ENCODE measurements at places on chromosomes 13 and 19. TPM values are rescaled to one million over a fixed set of nuclear protein-coding genes. Genes with fewer than 3 reads are reported as not detected.

GRCh38 chr13:45184693-45185092 is 16.2 kb downstream of the KCTD4 start:
- no peak overlapping the region for H3K27ac ChIP-seq
- H3K4me1 ChIP-seq = no peaks in the 10 kb centered on the region
- no peak for DNase-seq

KLF1 gene
- under 0.01 TPM for total RNA-seq

DNA sequence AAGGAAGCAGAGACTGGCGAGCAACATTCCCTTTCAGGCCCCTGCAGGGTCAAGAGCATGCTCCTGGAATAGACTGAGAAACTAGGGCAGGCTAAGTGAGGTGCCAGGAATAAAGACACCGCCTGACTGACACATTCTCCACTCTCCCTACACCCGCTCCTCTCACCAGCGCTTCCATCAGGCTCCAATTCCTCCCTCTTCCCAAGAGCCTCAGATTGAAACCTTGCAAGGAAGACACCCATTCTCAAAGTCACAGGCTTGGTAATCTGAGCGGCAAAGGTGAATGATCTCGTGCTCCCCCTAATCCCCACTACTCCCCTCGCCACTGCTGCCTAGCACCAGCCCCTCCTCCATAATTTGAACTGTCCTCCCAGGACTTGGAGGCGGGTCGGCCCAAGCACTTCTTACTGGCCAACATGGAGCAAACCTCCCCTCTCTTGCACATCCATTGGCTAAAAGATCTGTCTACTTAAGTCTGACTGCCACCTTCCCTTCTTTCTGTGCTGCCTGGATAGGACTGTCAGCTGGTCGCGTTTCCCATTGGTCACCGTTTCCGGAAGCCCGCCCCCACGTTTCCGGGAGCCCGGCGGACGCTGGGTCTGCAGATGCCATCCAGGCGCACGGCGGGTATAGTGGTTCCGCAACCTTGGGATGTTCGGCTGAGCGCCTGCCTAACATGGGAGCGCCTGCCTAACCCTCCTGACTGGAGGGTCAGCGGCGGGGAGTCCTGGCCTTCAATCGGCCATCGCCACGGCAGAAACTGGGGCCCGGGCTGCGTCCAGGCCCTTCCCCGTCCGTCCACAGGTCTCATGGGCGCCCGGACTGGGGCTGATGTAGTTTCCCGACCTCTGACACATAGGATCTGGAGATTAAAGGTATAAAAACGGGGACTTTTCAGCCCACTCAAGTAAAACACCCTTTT is 33.6 kb downstream of the ZNF383 start:
- H3K4me3 ChIP-seq = peak overlapping the region; percentile 74
- DNase-seq = peak; percentile 99
- no peaks in the 10 kb centered on the region for H3K27me3 ChIP-seq
- H3K36me3 ChIP-seq = no peaks in the 10 kb centered on the region
- no peak overlapping the region for H3K27ac ChIP-seq

GRCh38 chr13:66950666-66951065 is 279.5 kb downstream of the PCDH9 start:
- H3K27me3 ChIP-seq = no peaks in the 10 kb centered on the region
- H3K36me3 ChIP-seq = no peaks in the 10 kb centered on the region
- no peak overlapping the region for H3K27ac ChIP-seq
- no peaks in the 10 kb centered on the region for H3K4me1 ChIP-seq
- H3K4me3 ChIP-seq = no peak overlapping the region
- no peak for DNase-seq

DNA sequence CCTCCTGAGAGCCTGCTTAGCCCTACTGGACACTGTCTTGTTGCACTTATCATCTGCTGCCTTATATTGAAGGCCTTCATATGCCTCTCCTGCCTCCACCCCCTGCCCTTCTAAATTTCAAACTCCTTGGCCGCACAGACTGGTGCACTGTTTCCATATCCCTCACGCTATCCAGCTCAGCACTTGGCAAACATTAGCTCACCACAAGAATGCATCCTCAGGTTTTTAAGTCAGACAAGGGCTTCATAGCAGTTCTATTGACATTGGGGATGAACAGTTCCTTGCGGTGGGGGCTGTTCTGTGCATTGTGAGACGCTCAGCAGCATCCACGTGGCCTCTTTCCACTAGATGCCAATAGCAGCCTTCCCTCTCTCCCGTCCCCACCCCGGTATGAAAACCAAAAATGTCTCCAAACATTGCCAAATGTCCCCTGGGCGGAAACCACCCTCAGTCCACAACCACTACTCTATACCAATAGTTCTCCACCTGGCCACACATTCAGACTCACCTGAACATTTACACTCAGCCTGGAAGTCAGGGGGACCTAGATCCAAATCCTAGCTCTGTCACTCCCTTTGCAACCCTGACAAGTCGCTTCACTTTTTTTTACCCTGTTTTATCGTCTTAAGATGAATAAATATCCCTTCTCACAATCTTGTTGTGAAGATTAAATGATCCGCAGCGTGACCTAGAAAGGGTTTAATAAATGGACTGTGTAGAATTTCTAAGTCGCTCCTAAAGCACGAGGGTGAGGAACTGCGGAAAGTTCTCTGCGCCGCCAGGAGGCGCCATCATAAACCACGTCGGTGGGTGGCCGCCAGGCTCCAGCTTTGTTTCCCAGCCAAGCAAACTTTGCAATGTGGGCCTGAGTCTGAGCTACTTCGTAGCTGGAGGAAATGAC is 3.6 kb upstream of the CEACAM3 start:
- H3K27me3 ChIP-seq = no peaks in the 10 kb centered on the region
- H3K27ac ChIP-seq = no peak overlapping the region
- peak; percentile 37 for DNase-seq
- H3K4me3 ChIP-seq = no peak overlapping the region
- no peaks in the 10 kb centered on the region for H3K4me1 ChIP-seq

- no peaks in the 10 kb centered on the region for H3K36me3 ChIP-seq
- H3K4me1 ChIP-seq = peaks cover 9% of the 10 kb centered on the region
- DNase-seq = peak; percentile 45
- no peak overlapping the region for H3K27ac ChIP-seq
Measured at GRCh38 chr19:1935484-1936208, 5.3 kb upstream of the CSNK1G2 start.

GRCh38 chr19:30309905-30310601 is 62.1 kb upstream of the ZNF536 start:
- no peaks in the 10 kb centered on the region for H3K4me1 ChIP-seq
- H3K4me3 ChIP-seq = no peak overlapping the region
- H3K27ac ChIP-seq = no peak overlapping the region
- H3K27me3 ChIP-seq = no peaks in the 10 kb centered on the region

DNA sequence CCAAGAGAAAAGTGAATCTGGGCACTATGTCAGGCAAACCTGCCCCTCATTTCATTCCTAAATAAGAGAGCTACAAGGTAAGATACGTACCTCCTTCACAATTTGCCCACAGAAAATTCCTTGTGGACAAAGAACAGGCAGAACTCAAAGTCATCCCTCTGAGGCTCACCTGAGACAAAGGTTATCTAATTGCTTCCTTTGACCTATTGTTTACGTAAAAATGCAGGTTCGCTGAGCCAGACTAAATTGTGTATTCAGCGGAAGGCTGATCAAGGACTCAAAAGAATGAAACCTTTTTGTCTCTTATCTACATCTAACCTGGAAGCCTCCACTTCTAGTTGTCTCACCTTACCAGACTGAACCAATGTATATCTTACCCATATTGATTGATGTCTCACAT is 213.3 kb downstream of the POSTN start:
- no peak for DNase-seq
- no peaks in the 10 kb centered on the region for H3K36me3 ChIP-seq

- peaks cover 3% of the 10 kb centered on the region for H3K4me1 ChIP-seq
- H3K36me3 ChIP-seq = no peaks in the 10 kb centered on the region
- no peak for DNase-seq
- no peak within 1 kb of the TSS for H3K4me3 ChIP-seq
- H3K27me3 ChIP-seq = peaks cover 17% of the 10 kb centered on the region
Measured at GRCh38 chr19:7874076-7874896, at the start of gene PRR36. TSS of gene PRR36 (minus strand) at chr19:7874390. CDS start at chr19:7873689, 701 bp downstream.

FFAR1 gene
- not detected for total RNA-seq

U2AF2 gene
- total RNA-seq = 84.1 TPM

DNA sequence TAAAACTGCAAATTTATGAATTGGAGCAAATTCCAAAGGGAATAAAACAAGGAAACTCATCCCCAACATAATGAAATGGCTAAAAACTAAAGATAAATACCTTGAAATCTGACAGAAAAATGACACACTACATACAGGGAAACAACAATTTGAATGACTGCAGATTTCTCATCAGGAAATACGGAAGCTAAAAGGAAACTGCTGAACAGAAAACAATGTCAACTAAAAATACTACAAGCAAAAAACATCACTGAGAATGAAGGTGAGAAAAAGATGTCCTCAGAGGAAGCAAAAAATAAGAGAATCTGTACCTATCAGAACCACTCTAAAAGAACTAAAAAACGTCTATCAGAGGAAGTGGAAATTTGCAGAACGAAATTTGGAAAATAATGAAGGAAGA is 39.5 kb downstream of the ZSWIM9 start:
- H3K4me3 ChIP-seq = no peak overlapping the region
- H3K36me3 ChIP-seq = peaks cover 2% of the 10 kb centered on the region
- no peak overlapping the region for H3K27ac ChIP-seq

CYP4F8 gene
- not detected for total RNA-seq

C13orf46 gene
- 0.26 TPM for total RNA-seq

GRCh38 chr19:45376045-45376724 is 5.8 kb upstream of the ERCC2 start:
- H3K27ac ChIP-seq = peak overlapping the region; percentile 70
- no peak overlapping the region for H3K4me3 ChIP-seq
- H3K27me3 ChIP-seq = no peaks in the 10 kb centered on the region

RETN gene
- not detected for total RNA-seq

HIF3A gene
- 0.77 TPM for total RNA-seq

C1QTNF9 gene
- total RNA-seq = under 0.01 TPM

DNA sequence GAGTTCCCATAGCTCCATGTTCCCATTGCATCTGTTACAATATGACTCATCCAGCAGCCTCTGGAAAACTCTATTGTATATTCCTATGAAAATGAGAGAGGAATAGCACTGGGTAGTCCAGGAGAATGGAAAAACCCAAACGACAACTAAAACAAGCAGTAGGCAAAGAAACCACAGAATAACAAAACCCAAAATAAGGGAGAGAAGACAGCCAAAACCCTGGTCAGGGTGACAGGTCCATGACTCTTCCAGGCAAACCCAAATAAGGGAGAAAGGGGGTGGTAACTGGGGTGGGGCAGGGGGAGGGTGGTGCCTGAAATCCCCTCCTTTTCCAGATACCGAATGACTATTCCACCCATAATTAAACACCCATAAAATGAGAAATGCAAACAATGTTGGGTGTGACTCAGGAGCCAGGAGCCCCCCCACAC is 4.0 kb upstream of the ZNF8 start:
- no peaks in the 10 kb centered on the region for H3K4me1 ChIP-seq
- no peaks in the 10 kb centered on the region for H3K27me3 ChIP-seq
- no peak overlapping the region for H3K4me3 ChIP-seq
- DNase-seq = peak; percentile 65
- peaks cover 2% of the 10 kb centered on the region for H3K36me3 ChIP-seq

- peak overlapping the region; percentile 79 for H3K4me3 ChIP-seq
- H3K27ac ChIP-seq = peak overlapping the region; percentile 100
- peaks cover 8% of the 10 kb centered on the region for H3K36me3 ChIP-seq
- H3K27me3 ChIP-seq = no peaks in the 10 kb centered on the region
- peak; percentile 92 for DNase-seq
- peaks cover 12% of the 10 kb centered on the region for H3K4me1 ChIP-seq
Measured at GRCh38 chr19:58559275-58560006, 1.0 kb upstream of the UBE2M start.

CCNA1 gene
- not detected for total RNA-seq

- H3K27me3 ChIP-seq = no peaks in the 10 kb centered on the region
- H3K4me3 ChIP-seq = no peak overlapping the region
- H3K27ac ChIP-seq = no peak overlapping the region
- DNase-seq = no peak
Measured at GRCh38 chr13:67410645-67411044, 180.5 kb upstream of the PCDH9 start.

DNA sequence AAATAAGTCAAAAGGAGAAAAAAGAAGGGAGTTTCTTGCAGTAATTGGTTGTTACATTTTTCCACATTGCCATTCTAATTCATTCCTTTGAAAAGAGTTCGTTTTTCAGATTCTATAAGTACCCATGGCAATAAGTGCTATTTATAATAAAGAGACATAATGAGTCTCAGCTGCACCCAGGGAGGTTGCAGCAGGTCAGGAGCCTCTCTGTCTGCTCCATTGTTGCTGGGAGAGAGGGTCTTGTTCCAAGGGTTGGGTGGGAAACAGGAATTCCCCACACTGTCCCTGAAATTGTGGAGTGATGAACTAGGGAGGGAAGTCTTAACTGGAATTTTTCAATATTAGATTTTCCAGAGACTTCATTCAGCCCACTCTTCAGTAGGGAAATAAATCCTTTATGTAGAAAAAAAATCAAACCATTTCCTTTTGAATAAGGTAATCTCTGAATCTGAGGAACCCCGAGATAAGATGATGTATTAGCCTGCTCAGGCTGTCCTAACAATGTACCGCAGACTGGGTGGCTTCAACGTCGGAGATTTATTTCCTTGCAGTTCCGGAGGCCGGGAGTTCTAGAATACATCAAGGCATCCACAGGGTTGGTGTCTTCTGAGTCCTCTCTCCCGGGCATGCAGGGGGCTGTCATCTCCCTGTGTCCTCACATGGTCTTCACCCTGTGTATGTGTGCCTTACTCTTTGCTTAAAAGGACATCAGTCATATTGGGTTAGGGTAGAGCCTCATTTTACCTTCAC is 342.7 kb upstream of the TMTC4 start:
- no peak for DNase-seq
- H3K36me3 ChIP-seq = no peaks in the 10 kb centered on the region
- no peaks in the 10 kb centered on the region for H3K27me3 ChIP-seq
- no peak overlapping the region for H3K27ac ChIP-seq

GRCh38 chr19:43660971-43661360 is 9.0 kb downstream of the PLAUR start:
- H3K4me1 ChIP-seq = no peaks in the 10 kb centered on the region
- H3K27ac ChIP-seq = no peak overlapping the region
- no peak for DNase-seq
- no peaks in the 10 kb centered on the region for H3K27me3 ChIP-seq
- H3K4me3 ChIP-seq = no peak overlapping the region

EPS8L1 gene
- total RNA-seq = 0.51 TPM

ZNF285 gene
- 5.0 TPM for total RNA-seq

DNA sequence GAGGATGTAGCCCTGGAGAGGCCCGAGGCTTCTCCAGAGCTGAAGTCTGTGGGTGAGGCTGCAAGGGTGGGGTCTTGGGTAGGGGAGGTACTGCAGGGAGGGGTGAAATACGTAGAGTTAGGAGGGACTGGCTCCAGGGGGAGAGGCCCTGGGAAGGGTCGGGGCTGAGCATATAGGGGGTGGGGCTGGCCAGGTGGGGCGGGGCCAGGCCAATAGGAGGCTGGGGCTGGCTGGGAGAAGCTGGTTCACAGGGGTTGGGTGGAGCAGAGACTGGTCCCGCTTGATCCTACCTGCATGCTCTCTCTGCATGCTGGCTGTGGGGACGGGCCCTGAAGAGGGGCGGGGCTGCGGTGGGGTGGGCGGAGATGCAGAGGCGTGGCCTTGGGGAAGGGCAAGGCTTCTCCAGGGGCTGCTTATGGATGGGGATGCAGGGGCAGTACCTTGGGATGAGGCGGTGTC is 51.9 kb downstream of the CELF5 start:
- no peak overlapping the region for H3K27ac ChIP-seq
- no peaks in the 10 kb centered on the region for H3K36me3 ChIP-seq
- H3K27me3 ChIP-seq = peaks cover 12% of the 10 kb centered on the region
- peaks cover 2% of the 10 kb centered on the region for H3K4me1 ChIP-seq
- DNase-seq = no peak
